Effector memory CD4-positive, alpha-beta T cell (primary cell): ENCODE measurements at places on chromosomes 3 and 15.

DNA sequence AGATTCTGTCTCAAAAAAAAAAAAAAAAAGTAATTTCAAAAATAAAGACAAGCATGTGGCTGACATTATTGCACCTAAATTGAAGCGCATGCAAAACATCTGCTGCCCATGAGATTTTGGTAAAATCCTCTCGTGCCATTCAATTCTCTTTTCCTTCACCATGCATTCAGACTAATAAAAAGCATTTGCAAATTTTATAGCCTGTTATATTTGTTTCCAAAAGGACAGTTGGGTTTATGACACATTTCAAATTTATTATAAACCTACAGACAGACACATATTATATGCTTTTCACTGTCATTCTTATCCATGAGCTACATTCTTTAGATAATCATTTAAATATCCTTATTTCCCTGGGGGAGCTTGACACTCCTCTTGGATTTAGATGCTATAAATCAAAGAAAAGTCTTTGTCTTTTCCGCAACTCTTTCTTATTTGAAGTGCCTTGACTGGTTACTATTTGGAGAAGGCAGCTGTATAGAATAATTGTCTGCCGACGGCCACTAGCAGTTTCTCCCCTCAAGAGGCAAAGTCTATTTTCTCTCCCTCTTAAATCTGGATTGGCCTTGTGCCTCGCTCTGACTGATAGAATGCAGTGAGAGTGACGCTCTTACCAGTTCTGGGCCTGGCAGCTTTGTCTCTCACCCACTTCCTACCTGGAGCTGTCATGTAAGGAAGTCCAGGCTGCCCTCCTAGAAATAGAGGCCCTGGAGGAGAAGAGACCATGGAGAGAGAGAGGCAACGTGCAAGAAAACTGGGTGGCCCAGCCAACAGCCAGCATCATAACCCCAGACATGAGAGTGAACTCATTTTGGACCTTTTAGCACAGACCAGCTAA, 6.8 kb upstream of the LRIG1 start:
- no peaks in the 10 kb centered on the region for H3K27me3 ChIP-seq
- DNase-seq = no peak
- no peak overlapping the region for H3K4me3 ChIP-seq
- H3K27ac ChIP-seq = no peak overlapping the region
- H3K36me3 ChIP-seq = no peaks in the 10 kb centered on the region

DNA sequence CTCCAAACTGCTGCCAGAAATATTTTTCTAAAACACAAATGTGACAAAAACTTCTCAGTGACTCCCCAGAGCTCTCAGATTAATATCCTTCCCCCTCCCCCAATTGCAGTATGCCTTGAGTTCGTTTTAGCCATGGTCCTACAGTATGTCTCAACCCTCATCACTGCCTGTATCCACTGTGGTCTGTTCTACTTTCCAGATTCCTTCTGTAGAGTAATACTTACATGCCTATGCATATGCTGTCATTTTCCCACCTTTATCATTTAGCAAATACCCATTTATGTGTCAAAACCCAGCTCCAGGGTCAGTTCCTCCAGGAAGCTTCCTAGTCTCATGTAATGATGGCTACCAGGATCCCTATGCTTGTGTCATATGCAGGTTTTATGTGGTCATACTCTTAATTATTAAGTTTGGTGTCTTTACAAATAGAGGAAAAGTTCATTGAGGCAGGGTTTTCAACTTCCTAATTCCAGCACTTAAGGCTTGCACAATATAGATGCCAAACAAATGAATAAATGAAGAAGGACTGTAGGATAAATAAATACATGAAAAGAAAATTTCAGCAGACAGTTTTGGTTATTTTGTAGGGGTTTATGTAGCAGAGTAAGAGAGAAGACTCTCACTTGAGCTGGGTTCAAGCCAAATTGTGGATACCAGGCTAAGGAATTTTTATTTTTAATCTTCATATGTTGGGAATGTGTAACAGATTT, 170.8 kb downstream of the ALCAM start:
- no peak for DNase-seq
- H3K4me1 ChIP-seq = no peaks in the 10 kb centered on the region
- H3K27me3 ChIP-seq = no peaks in the 10 kb centered on the region
- no peak overlapping the region for H3K27ac ChIP-seq

DNA sequence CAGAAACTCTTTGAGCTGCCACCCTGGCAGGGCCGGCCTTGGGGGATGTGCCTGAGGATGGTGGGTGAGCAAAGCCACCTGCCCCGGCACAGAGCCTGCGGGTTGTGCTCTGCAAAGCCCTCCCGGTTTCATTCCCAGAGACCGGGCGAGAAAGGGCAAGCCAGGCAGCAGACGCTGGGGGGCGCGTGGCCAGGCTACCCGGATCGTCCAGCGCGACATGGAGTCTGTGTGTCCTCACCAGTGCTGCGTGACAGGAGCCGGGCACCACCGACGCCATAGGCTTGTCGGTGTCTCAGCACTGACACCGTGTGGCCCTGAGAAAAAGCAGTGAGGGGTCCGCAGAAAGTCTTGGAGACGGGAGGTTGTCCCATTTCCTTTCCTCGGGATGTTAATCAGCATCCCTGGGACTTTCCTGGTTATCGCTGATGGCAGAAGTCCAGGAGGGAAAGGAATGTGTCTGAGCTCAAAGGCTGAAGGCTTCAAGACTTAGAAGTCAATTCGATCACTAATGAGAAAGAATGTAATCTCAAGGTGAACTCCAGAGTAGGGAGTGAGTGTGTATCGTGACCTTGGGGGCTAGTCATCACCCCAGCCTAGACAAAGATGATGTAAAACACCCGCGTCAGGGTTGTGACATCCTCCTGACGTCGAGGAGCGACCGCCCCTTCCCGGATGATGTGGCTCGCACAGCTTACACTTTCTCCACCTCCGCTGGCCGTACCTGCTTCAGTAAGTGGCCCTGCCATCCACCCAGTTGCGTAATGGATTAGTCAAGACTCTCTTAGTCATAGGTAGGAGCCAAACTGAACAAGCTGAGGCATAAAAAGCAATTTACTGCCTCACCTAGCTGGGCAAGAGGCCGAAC, 36.3 kb upstream of the PLA2G4E start:
- peak overlapping the region; percentile 24 for H3K4me3 ChIP-seq
- H3K27me3 ChIP-seq = no peaks in the 10 kb centered on the region
- peak; percentile 57 for DNase-seq
- no peak overlapping the region for H3K27ac ChIP-seq
- H3K36me3 ChIP-seq = no peaks in the 10 kb centered on the region

- peak overlapping the region; percentile 55 for H3K4me3 ChIP-seq
- H3K27me3 ChIP-seq = no peaks in the 10 kb centered on the region
- H3K4me1 ChIP-seq = no peaks in the 10 kb centered on the region
- H3K27ac ChIP-seq = peak overlapping the region; percentile 94
- no peak for DNase-seq
Measured at GRCh38 chr3:20186600-20187004, 596 bp upstream of the SGO1 start.

GRCh38 chr3:197466586-197467399, 89.0 kb downstream of the BDH1 start:
- no peak for DNase-seq
- H3K36me3 ChIP-seq = no peaks in the 10 kb centered on the region
- H3K27ac ChIP-seq = no peak overlapping the region
- H3K4me3 ChIP-seq = no peak overlapping the region
- peaks cover 3% of the 10 kb centered on the region for H3K27me3 ChIP-seq

GRCh38 chr3:149657321-149657925, 402 bp downstream of the WWTR1 start:
- peaks cover 7% of the 10 kb centered on the region for H3K4me1 ChIP-seq
- DNase-seq = no peak
- peak overlapping the region; percentile 69 for H3K4me3 ChIP-seq
- no peak overlapping the region for H3K27ac ChIP-seq
- H3K27me3 ChIP-seq = no peaks in the 10 kb centered on the region
- no peaks in the 10 kb centered on the region for H3K36me3 ChIP-seq
